ENCODE measurements at places on chromosomes 7 and 10. TPM values are rescaled to one million over a fixed set of nuclear protein-coding genes. Genes with fewer than 3 reads are reported as not detected.

Gene FGF8
- 6.0 TPM for polyA plus RNA-seq

Gene ST8SIA6
- polyA plus RNA-seq: 0.20 TPM

Gene NUTM2E
- 0.40 TPM for polyA plus RNA-seq

Gene CRHR2
- polyA plus RNA-seq: 0.42 TPM

Gene AGBL3
- 9.5 TPM for polyA plus RNA-seq

Gene ZNF365
- 3.1 TPM for polyA plus RNA-seq
